ENCODE measurements at places on chromosomes 2 and 18. TPM values are rescaled to one million over a fixed set of nuclear protein-coding genes. Genes with fewer than 3 reads are reported as not detected.

SP140 gene
- total RNA-seq, result not detected

ANXA4 gene
- total RNA-seq, result 52.2 TPM

- peak; percentile 98 for DNase-seq
Measured at GRCh38 chr18:35458677-35459441, 38.9 kb downstream of the INO80C start.

DNA sequence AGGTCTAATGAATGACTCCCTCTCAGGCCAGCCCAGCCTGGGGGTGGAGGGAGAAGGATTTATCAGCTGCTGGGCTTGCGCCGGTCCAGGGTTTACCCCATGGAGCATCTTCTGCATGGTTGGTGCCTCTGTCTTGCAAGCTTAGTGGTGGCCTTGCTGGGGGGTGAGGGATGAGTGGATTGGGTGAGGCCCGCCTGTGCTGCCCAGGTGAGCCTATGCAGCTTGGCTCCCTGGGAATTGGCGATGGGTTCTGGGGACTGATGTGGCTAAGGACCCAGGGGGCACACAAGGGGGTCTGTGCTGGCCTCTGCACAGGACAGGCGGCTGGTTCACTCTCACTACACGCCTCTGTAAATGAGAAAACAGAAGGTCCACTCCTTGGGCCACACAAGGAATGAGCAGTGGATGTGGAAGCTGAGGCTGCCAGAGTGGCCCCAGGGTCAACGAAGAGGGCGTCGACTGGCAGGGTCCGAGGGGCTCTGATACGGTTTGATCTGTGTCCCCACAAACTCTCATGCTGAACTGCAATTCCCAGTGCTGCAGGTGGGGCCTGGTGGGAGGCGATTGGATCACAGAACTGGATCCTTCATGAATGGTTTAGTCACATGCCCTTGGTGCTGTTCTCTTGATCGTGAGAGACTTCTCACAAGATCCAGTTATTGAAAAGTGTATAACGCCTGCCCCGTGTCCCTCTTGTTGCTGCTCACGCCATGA is 151.6 kb upstream of the HDAC4 start:
- no peak for DNase-seq

DNA sequence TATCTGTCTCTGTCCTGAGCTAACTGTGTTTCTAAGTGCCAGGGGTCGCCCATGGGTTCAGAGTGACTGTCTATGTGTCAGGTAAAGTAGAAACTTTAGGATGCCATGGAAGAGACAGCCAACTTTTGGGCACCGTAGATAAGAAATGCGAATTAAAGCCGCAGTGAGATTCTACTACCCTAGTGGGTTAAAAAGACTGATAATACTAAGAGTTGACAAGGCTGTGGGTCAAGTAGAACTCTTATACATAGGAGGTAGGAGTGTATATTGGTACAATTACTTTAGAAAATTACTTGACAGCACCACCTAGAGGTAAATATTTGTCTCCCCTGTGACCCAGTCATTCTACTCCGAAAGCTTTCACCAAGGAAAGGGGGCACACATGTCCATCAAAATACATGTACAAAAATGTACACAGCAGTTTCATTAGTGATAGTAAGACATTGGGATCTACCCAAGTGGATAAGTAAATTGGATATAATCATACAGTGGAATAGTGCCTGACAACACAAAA is 371.3 kb downstream of the SLC4A3 start:
- no peak for DNase-seq

All from lung microvascular endothelial cell (primary cell).